ENCODE measurements at places on chromosomes 1 and 21. TPM values are rescaled to one million over a fixed set of nuclear protein-coding genes. Genes with fewer than 3 reads are reported as not detected.

The C8B gene
- total RNA-seq = not detected

- DNase-seq = no peak
- H3K4me3 ChIP-seq = peak overlapping the region; percentile 46
Measured at GRCh38 chr1:59814180-59814900, 409 bp upstream of the HOOK1 start.

- H3K27ac ChIP-seq = no peak overlapping the region
- H3K36me3 ChIP-seq = no peaks in the 10 kb centered on the region
- no peak for DNase-seq
- H3K27me3 ChIP-seq = no peaks in the 10 kb centered on the region
- no peak overlapping the region for H3K4me3 ChIP-seq
Measured at GRCh38 chr21:24636696-24637095, 970.6 kb downstream of the MRPL39 start.

The TCHH gene
- not detected for total RNA-seq

The FCRL5 gene
- not detected for total RNA-seq

- no peak for DNase-seq
- no peaks in the 10 kb centered on the region for H3K27me3 ChIP-seq
- peak overlapping the region; percentile 78 for H3K27ac ChIP-seq
- H3K4me3 ChIP-seq = peak overlapping the region; percentile 71
Measured at GRCh38 chr21:42652527-42653230, 742 bp upstream of the PDE9A start.

- H3K27me3 ChIP-seq = no peaks in the 10 kb centered on the region
- H3K36me3 ChIP-seq = peaks cover 6% of the 10 kb centered on the region
- no peak overlapping the region for H3K4me3 ChIP-seq
- H3K27ac ChIP-seq = peak overlapping the region; percentile 17
Measured at GRCh38 chr1:154493276-154493675, 8.7 kb upstream of the TDRD10 start.

DNA sequence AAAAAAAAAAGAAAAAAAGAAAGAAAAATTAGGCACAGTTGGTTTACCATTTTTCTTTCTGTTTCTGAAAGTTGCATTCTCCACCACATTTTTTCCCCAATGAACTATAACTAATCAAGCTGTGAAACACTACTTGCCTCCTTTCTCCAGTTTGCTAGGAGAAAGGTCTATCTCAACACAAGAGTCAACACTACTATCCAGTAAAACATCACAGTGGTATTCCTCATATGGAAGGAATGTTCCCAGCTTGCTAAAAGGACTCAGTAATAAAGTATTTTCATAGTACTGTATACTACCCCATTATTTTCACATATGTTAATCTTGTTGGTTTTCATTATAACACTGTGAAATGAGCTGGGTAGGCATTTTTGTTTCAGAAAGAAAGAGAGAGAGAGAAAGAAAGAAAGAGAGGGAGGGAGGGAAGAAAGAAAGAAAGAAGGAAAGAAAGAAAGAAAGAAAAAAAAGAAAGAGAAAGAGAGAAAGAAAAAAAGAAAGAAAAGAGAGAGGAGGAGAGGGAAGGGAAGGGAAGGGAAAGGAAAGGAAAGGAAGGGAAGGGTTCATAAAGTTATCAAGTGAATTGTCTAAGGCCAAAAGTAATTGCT, 7.9 kb downstream of the PTGER3 start:
- DNase-seq = no peak
- peaks cover 9% of the 10 kb centered on the region for H3K4me1 ChIP-seq
- no peaks in the 10 kb centered on the region for H3K27me3 ChIP-seq
- no peak overlapping the region for H3K27ac ChIP-seq
- no peak overlapping the region for H3K4me3 ChIP-seq

- H3K4me1 ChIP-seq = no peaks in the 10 kb centered on the region
- DNase-seq = no peak
- H3K36me3 ChIP-seq = no peaks in the 10 kb centered on the region
- H3K4me3 ChIP-seq = no peak overlapping the region
- H3K27me3 ChIP-seq = no peaks in the 10 kb centered on the region
- H3K27ac ChIP-seq = no peak overlapping the region
Measured at GRCh38 chr1:106435269-106435668, 621.2 kb upstream of the PRMT6 start.

GRCh38 chr21:45126204-45126626, 51.8 kb downstream of the ADARB1 start:
- H3K27me3 ChIP-seq = no peaks in the 10 kb centered on the region
- no peaks in the 10 kb centered on the region for H3K36me3 ChIP-seq
- no peak overlapping the region for H3K4me3 ChIP-seq
- peak overlapping the region; percentile 50 for H3K27ac ChIP-seq
- DNase-seq = no peak

DNA sequence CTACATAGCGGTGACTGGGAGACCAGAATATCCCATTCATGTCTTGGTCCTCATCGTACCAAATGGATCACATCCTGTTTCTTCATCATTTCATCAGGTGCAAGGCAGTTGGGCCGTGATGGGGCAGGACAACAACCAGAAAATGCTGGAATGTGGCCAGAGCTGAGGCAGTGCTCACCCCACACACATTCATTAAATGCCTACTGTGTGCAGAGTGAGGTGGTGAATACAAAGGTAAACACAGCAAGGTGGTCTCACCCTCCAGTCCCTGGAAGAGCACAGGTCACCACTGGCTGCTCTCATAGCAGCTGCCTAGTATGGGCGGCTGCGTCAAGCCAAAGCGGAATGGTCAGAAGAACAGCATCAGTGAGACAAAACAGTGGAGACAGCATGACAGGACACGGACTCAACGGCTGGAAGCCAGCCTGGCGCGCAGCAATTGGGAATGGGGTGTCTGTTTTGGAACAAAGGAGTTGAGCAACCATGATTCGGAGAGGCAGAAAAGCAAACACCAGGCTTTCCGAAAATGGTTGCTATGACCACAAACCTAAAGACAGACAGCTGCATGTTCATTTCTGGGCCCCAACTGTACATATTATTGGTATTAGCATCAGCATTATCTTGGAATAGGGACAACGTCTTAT, 5.6 kb upstream of the ADAMTSL4 start:
- H3K36me3 ChIP-seq = no peaks in the 10 kb centered on the region
- H3K27ac ChIP-seq = peak overlapping the region; percentile 26
- peaks cover 14% of the 10 kb centered on the region for H3K4me1 ChIP-seq
- no peaks in the 10 kb centered on the region for H3K27me3 ChIP-seq
- DNase-seq = no peak
- no peak overlapping the region for H3K4me3 ChIP-seq

- H3K36me3 ChIP-seq = no peaks in the 10 kb centered on the region
- H3K27me3 ChIP-seq = peaks cover 4% of the 10 kb centered on the region
- peaks cover 10% of the 10 kb centered on the region for H3K4me1 ChIP-seq
Measured at GRCh38 chr21:46148106-46148505, 7.3 kb downstream of the FTCD start.

- no peaks in the 10 kb centered on the region for H3K27me3 ChIP-seq
- H3K36me3 ChIP-seq = peaks cover 2% of the 10 kb centered on the region
- peaks cover 34% of the 10 kb centered on the region for H3K4me1 ChIP-seq
Measured at GRCh38 chr1:37513795-37514349, 694 bp downstream of the MEAF6 start.

The ZNF684 gene
- total RNA-seq = 3.0 TPM

GRCh38 chr21:15904389-15904788, 174.6 kb downstream of the USP25 start:
- DNase-seq = no peak
- no peaks in the 10 kb centered on the region for H3K27me3 ChIP-seq

- DNase-seq = no peak
- no peak overlapping the region for H3K4me3 ChIP-seq
- H3K27ac ChIP-seq = peak overlapping the region; percentile 69
- no peaks in the 10 kb centered on the region for H3K27me3 ChIP-seq
- H3K4me1 ChIP-seq = peaks cover 94% of the 10 kb centered on the region
Measured at GRCh38 chr1:40739455-40740008, 44.1 kb upstream of the KCNQ4 start.

- peaks cover 7% of the 10 kb centered on the region for H3K4me1 ChIP-seq
- no peak overlapping the region for H3K4me3 ChIP-seq
- DNase-seq = no peak
- H3K27ac ChIP-seq = no peak overlapping the region
Measured at GRCh38 chr1:115980998-115981993, 5.0 kb downstream of the SLC22A15 start.

DNA sequence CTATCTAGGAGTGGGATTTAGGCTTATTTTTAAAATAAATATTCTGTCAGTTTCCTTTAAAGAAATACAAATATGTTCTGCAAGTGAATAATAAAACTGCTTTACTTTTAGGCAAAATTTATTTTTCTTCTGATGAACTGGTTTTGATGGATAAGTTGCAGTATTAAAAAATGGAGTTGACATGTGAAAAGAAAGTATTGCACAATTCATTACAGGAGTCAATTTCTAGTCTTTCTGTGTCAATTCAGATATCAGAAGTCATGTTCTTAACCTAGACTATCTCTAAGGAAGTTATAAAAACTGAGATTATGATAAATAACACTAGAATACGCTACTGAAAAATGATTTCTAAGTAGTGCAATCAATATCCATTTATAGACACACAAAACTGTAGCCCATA, 270.2 kb upstream of the TMPRSS15 start:
- no peaks in the 10 kb centered on the region for H3K4me1 ChIP-seq
- H3K4me3 ChIP-seq = no peak overlapping the region
- no peaks in the 10 kb centered on the region for H3K36me3 ChIP-seq
- no peaks in the 10 kb centered on the region for H3K27me3 ChIP-seq
- no peak overlapping the region for H3K27ac ChIP-seq

The OLIG2 gene
- not detected for total RNA-seq

GRCh38 chr1:180594723-180595122, 36.0 kb downstream of the OVAAL start:
- H3K27me3 ChIP-seq = no peaks in the 10 kb centered on the region
- H3K27ac ChIP-seq = no peak overlapping the region
- DNase-seq = no peak
- H3K4me3 ChIP-seq = no peak overlapping the region
- no peaks in the 10 kb centered on the region for H3K4me1 ChIP-seq

The DMRTB1 gene
- total RNA-seq = not detected

GRCh38 chr21:46666941-46667740, 31.7 kb downstream of the PRMT2 start:
- peaks cover 11% of the 10 kb centered on the region for H3K27me3 ChIP-seq
- DNase-seq = no peak
- peaks cover 32% of the 10 kb centered on the region for H3K4me1 ChIP-seq
- H3K36me3 ChIP-seq = peaks cover 27% of the 10 kb centered on the region
- no peak overlapping the region for H3K27ac ChIP-seq
- peak overlapping the region; percentile 55 for H3K4me3 ChIP-seq

The KMO gene
- total RNA-seq = not detected

DNA sequence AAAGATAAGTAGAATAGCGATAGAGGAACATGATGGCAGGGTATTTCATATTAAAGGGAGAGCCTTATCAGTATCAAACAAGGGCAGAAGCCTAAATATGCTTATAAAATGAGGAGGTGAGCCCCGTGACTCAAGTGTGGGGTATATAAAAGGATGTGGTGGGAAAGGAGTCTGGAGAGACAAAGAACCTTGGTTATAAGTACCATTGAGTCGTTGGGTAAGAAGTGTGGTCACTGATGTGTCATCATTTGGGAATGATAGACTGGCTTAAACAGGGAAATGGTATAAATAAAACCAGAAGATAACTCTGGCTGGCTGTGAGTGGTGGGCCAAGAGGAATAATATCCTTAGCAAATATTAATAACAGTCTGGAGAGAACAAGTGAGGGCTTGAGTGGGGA, 10.9 kb upstream of the CD5L start:
- no peaks in the 10 kb centered on the region for H3K4me1 ChIP-seq
- no peaks in the 10 kb centered on the region for H3K36me3 ChIP-seq
- H3K27me3 ChIP-seq = no peaks in the 10 kb centered on the region
- no peak overlapping the region for H3K27ac ChIP-seq
- no peak overlapping the region for H3K4me3 ChIP-seq

DNA sequence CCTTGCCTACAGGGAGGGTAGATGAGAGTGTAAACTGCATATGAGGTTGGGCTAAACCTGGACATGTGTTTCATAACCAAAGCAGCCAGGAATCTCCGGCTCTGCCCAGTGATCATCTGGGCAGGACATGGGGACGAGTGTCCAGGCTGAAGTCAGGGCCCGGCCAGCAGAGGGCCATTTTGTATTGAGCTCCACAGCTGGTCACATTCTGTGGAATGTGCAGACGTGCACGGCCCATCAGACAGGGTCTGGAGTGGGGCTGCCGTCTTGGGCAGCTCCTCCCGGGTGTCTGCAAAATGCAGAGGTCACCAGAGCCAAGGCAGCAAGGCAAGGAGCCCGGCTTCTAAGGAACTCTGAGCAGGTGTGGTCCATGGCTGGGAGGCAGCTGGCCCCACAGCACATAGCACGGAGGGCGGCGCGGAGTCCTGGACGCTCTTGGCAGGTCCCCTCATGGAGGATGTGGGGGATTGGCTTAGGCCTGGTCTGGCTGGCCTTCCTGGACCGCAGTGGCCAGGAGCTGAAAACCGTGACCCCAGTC, 6.2 kb downstream of the LRRC3 start:
- peaks cover 14% of the 10 kb centered on the region for H3K36me3 ChIP-seq
- no peak for DNase-seq
- no peak overlapping the region for H3K27ac ChIP-seq
- no peaks in the 10 kb centered on the region for H3K27me3 ChIP-seq
- H3K4me1 ChIP-seq = no peaks in the 10 kb centered on the region

DNA sequence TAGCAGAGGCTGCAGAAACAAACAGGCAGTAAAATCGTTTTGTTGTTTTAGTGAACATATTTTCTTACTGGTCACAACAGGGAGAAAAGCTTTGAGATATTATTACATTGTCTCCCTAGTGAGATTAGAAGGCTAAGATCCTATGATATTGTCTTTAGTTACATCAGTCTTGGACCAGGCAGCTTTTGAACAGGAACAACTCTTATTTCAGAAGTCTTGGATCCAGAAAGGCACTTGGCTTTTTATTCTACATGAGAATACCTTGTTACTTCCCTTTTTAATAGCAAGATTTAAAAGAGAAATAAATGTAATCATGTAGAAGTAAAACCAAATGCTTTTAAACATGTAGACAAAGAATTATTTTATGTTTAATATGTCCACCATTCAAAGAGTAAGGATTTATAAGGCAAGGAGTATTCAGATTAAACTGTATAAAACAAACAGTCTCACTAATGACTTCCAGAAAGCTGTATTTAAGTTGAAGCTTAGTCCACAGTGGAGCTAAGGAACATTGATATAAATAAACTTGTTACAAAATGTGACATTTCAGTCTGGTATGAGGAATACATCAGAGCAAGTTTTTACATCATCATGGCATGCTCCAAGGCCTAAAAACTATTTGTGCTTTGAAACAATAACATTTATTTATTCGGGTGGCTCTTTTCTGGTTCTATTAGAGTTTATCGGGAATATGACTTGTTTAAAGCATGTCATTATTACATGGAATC, 72.2 kb downstream of the PHTF1 start:
- H3K27me3 ChIP-seq = no peaks in the 10 kb centered on the region
- no peaks in the 10 kb centered on the region for H3K4me1 ChIP-seq
- H3K36me3 ChIP-seq = peaks cover 5% of the 10 kb centered on the region
- no peak overlapping the region for H3K27ac ChIP-seq
- no peak overlapping the region for H3K4me3 ChIP-seq

DNA sequence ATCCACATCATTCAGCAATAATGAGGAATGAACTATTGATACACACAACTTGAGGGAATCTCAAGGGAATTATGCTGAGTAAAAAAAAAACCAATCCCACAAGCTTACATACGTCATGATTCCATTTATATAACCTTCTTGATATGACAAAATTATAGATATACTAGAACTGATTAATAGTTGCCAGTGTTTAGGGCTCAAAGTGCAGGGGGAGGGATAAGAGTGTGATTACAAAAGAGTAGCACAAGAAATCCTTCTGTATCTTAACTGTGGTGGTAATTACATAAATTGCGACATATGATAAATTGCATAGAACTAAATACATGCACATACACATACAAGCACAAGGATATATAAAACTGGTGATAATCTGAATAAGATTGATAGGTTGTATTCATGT, 13.5 kb downstream of the DIRAS3 start:
- no peak overlapping the region for H3K4me3 ChIP-seq
- no peaks in the 10 kb centered on the region for H3K36me3 ChIP-seq
- H3K4me1 ChIP-seq = no peaks in the 10 kb centered on the region
- no peaks in the 10 kb centered on the region for H3K27me3 ChIP-seq
- no peak for DNase-seq

The MYOG gene
- total RNA-seq = not detected
